Mesendoderm (in vitro differentiated cells): ENCODE measurements at places on chromosomes 11 and 22.

DNA sequence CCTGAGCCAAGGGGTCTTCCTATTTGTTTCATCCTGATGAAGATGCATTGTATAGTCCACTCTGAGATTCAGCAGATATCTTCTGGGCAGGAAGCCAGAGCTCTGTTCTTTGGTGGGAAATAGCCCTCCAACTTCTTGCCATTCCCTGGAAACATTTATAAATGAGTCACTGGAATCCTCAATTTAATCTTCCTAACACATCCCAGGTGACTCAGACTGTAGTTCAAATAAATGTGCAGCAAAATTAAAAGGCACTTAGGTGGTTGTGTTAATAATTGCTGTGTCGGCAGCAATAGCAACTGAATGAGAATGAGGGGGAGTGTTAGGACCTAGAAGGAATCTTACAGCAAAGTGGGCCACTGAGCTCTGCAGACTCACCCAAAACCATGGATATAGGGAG lies 108.6 kb downstream of the INSC start:
- DNase-seq = no peak

GRCh38 chr11:31480930-31481329 lies 28.5 kb downstream of the IMMP1L start:
- DNase-seq = no peak

DNA sequence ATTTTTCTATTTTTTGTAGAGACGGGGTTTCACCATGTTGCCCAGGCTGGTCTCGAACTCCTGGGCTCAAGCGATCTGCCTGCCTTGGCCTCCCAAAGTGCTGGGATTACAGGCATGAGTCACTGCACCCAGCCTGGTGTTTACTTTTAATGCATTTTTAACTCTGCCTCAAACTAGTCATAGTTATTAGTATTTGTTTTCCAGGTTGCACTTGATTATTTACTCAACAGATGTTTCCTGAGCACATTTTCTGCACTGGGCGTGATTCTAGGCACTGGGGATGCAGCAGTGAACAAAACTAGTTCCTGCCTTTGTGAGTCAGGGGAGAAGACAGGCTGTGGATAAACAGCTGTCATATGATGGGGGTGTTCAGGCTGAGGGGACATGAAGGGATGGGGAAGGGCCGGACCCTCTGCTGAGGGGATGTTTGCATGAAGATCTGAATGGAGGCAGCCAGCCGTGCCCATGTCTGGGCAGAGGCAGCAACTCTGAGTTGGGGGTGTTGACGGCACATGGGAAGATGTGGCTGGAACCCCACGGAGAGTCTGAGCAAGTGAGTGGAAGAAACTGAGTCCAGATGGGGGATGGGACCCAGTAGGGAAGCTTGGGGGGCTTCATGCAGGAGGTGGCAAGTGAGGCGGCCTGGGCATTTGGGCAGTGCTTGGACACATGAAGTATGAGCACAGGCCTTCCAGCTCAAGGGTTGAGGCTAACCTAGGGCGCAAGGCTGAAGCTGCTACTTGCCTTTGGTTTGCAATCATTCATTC lies 34.4 kb downstream of the MPPED1 start:
- DNase-seq = no peak

DNA sequence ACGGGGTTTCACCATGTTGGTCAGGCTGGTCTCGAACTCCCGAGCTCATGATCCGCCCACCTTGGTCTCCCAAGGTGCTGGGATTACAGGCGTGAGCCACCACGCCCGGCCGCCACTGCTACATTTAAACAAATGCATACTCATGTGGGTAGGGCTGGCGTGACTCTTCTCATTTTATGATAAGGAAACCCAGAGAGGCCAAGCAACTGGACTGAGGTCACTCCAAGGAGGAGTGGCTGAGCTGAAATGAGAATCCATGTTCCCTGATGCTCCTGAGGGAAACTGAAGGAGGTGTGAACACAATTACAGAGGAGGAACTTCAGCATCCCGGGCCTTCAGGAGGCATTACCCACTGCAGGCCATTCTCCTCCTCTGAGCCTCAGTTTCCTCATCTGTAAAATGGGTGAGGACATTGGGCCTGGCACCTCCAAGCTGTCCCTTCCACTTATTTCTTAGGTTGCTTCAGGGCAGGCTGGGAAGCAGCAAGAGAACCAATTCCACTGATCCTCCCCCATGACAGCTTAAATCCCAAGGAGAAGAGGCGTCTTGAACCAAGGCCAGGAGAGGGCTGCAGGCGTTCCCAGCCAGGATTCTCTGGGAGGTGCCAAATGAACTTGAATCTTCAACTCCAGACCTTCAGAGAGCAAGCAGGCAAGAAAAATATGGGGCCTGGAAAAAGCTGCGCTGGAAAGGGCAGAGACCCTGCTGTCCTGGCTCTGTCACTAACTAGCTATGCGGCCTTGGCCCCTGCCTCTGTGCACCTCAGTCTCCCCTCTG lies 2.9 kb downstream of the TST start:
- no peak for DNase-seq

DNA sequence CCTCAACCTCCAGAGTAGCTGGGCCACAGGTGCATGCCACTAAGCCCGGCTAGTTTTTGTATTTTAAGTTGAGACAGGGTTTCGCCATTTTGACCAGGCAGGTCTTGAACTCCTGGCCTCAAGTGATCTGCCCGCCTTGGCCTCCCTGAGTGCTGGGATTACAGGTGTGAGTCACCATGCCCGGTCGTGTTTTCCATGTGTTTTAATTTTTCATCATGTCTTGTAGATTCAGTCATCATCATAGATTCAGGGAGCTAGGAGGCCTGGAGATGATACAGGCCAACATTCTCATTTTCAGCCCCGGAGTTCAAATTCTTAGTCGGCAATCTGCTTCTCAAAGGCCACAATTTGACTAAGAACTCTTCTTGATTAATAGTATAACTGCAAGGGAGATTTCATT lies 73.5 kb upstream of the GRAMD1B start:
- no peak for DNase-seq

DNA sequence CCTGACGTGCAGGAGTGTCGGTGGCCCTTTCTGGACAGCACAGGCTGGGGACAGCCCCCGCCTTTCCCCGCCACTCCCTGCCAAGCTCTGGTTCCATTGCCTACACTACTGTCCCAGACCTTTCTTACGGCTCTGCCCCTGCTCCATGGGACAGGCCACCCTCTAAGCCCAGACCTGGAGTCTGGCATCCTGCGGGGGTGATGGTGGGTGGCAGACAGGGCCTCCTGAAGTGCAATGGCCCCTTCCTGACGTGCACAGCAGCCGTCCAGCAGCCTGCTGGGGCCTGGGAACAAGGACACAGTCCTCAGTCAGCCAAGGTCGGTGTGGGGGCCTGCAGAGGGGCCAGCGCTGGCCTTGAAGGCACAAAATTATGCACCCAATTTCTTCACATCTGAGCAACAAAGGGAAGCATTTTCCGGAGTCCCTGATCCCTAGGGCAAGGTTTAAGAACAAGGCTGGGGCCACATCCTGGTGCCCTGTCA lies 79.7 kb upstream of the KCNQ1OT1 start:
- DNase-seq = no peak

DNA sequence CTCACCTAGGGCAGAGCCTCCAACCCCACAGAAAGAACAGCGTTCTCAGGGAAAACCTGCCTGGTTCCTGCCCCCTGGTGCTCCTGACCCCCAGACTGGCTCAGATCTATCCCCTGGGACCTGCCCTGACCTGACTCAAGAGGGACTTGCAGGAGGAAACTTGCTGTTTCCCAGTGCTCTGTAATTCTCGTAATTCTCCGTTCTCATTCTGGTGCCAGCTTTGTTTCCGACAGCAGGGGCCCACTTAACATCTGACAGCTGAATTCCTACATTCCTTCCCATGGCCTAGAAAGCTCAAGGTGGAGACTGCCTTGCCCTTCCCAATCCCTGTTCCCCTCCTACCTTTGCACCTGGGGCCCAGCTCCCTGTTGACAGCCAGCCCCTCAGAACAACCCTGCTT lies 12.5 kb upstream of the CSF2RB start:
- DNase-seq = peak; percentile 86

GRCh38 chr11:120028897-120029258 lies 109.0 kb downstream of the TRIM29 start:
- DNase-seq = no peak

DNA sequence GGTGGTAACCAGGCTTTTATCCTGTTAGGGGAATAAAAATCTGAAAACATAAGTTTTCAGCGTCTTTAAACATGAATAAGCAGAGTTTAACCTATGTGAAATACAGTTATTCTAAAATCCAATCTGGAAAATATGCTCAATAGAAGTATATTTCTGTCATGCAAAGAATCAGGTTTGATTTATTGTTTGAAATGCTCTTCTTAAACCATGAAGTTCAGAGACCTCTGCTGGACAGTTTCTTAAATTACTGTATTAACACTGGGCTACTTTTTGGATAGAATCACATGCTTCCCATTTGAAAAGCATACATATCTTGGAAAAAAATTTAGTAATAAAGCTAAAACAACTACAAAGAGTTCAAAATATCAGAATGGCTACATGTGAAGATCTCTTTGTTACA lies 25.4 kb downstream of the APIP start:
- no peak for DNase-seq

- DNase-seq = no peak
Observed at GRCh38 chr22:31588970-31589675, 72.9 kb downstream of the PISD start.

DNA sequence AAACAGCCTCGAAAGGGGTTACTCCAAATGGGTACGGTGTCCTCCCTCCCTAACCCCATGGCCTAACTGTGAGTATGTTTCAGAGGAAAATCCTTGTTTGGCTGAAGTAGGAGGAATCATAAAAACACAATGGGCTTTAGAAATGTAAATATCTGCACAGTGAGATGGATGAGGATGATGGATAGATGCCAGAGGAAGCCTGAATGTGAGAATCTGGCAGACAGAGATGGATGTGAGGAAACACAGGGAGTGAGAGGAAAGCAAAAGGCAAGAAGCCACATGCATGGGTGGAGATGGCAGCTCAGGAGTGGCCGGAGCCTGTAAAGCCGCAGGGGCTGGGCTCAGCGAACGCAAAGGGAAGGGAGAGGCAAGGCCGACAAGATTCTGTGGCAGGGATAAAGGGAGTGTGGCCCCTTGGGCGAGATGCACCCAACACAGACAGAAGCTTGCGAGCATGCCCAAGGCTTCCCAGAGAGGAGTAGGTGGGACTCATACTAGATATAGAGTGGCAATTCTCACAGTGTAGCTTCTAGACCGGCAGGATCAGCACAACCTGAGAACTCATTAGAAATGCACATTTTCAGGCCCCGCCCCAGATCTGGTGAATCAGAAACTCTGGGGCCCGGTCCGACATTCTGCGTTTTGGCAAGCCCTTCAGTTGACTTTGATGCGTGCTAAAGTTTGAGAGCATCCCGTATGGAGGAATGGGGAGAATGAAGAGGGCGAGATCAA lies 237.3 kb upstream of the CADM1 start:
- no peak for DNase-seq

DNA sequence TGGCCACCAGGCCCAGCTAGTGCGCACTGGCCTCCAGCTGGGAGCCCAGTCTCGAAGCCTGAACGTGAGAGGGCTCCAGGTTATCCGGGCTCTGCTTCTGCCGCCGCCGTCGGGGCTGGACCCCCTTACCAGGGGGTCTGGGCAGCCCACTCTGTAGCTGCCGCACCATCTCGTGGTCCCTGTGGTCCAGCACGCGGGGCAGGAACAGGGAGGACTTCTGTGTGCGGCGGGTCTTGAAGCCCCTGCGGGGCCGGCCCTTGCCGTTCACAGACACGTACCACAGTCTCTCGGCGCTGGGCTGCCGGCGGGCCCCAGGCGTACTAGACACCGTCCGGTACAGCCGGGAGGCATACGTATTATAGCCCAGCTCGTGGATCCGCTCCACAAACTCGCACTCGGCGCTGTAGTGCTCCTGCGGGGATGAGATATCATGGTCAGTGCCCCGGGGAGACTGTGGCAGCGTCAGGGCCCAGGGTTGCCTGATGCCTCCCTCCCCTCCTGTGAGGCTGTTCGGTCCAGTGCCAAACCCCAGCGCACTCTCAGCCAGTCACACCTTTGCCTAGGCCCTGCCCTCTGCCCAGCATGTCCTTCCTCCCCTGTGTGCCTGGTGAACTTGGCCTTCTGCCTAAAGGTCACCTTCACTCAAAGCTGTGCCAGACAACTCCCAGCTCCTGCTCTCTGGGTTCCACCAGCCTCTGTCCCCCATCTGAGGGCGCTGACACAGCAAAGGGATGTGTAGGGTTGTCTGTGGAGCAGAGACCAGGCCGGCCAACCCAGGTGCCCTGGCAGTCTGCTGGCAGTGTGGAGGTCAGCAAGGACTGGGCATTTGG lies 8.7 kb downstream of the FGF3 start:
- no peak for DNase-seq

- no peak for DNase-seq
Observed at GRCh38 chr11:14617241-14618027, 26.2 kb upstream of the PDE3B start.

- DNase-seq = no peak
Observed at GRCh38 chr11:117876059-117876340, 458 bp downstream of the FXYD6 start.

DNA sequence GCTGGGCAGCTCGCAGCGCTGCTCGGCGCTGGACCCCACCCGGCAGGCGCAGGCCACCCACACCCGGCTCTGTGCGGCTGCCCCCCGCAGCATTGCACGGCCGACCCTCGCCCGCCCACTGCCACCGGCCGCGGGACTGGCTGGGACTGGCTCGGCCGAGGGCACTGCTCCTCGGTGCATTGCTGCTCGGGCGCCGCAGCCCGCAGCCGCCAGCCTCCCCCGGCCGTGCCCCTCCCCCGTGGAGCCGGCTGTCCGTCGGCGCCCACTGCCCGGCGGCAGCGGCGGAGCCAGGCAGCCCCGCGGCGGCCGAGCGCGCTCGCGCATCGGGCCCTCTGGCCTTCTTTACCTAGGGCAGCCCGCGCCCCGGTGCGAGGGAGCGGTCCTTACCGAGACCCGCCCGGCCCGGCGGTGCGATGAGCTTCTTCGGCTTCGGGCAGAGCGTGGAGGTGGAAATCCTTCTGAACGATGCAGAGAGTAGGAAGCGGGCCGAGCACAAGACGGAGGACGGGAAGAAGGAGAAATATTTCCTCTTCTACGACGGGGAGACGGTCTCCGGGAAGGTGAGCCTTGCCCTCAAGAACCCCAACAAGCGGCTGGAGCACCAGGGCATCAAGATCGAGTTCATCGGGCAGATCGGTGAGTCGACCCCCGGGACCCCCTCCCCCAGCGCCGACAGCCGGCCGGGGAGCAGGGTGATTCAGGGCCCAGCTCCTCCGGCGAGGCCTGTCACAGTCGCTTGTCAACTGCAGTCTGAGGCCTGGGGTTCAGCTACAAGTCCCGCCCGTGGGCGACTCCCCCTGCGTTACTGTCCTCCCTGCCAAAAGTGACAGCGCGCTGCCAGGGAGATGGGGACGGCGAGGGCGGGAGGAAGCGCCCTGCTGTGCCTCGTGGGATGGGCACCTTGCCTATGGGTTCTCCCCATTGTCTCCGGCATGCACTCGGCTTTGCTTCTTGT lies 516 bp downstream of the VPS26B start:
- DNase-seq = peak; percentile 38

- no peak for DNase-seq
Observed at GRCh38 chr11:1289211-1289935, 20.1 kb downstream of the TOLLIP start.
